GOT3 (cell line): ENCODE measurements at places on chromosomes 3 and 15.

- no peak for DNase-seq
These were observed 141.4 kb downstream of the VPS8 start for GRCh38 chr3:184953401-184953800.

DNA sequence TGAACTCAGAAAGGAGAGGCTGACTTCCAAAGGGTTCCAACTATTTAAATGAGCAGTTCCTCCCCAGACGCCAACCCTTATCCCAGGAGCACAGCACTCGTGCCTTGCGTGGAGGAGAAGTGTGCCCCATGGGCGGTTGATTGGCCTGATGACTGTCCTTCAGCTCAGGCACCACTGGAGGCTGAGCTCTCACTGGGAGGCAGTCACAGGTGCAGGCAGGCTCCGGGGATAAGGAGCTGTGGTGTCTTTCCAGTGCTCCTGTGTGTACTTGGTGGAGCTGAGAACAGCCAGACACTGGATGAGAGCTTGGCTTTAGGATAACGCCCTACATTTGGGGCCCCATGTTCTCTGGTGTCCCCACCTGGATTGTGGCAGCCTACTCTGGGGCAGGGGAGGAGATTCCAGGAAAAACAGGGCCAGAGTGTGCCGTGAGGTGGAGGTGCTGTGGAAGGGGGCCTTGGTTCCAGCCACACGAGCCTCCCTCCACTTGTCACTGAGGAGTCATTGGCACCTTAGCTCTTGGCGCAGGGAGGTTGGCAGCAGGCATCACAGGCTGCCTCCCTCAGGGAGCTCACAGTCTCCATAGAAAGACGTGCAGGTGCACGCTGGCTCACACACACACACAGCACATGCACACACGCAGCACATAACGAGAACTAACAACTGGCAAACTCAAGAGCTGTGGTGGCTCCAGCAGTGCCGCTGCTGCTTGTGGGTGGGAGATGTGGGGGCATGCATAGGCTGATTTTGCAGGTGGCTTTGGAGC lies 22.7 kb upstream of the EPHB3 start:
- no peak for DNase-seq

DNA sequence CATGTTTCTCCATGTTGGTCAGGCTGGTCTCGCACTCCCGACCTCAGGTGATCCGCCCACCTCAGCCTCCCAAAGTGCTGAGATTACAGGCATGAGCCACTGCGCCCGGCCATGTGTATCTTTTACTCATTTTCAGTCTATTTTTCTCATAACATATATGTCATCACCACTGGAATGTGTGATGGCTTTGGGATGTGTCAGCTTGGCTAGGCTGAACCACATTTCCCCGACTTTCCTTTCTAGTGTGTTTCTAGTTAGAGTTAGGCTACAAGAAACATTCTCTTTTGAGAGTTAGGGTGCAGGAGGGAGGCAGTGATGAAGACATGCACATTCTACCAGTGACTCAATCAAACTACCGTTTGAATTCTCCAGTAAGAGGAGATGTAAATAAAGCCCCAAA lies 444.9 kb upstream of the THBS1 start:
- no peak for DNase-seq

DNA sequence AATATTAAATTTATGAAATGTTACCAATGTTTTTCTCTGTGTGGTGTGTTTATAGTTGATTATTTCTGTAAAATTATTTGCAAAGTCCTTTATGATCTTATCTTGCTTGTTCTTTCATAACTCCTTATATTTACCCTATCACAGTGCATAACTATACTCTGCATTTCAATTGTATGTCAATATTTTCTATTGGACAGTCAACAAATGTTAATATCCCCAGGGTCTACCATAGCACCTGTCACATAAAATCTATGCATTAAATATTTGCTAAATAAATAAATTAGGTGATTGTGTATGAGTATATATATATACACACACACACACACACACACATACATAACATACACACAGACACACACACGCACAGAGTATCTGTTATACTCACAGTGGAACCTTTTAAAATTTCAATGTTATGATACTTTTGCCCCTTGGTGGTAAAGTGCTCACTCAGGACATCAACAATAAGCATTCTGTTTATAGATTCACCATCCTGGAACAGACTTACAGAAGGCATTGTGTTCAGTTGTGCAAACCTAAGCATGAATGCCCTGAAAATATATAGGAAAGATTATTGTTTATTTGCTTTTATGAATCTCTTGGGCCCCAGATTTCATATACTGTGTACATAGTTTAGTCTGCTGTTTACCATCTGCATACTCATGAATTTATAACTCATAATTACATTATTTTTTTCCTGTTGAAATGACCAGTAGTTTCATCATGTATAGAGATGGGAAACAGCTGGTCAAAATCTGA lies 443.7 kb downstream of the EPHA6 start:
- no peak for DNase-seq

- DNase-seq: no peak
These were observed 48.3 kb upstream of the TRIM42 start for GRCh38 chr3:140629357-140630137.

- DNase-seq: no peak
These were observed 182.2 kb downstream of the FNDC3B start for GRCh38 chr3:172221547-172221946.

GRCh38 chr15:32688151-32688639 lies 29.6 kb upstream of the GREM1 start:
- no peak for DNase-seq

DNA sequence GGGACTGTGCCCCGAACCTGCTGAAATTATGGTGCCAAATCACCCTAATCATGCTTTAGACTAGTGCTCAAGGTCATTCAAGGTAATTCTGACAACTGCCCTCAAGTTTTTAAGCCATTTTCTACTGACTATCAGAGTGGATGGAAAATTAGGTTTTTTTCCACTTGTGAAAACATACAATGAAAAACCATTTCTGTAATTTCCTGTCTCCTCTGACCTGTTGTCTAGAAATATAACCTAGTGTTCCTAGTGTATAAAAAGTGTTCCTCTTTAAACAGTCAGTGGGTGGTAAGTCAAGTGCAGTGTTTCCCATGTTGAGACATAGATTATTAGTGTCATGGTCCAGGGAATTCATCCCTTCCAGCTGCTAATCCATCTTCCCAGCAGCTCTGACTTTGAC lies 232.8 kb upstream of the UMPS start:
- no peak for DNase-seq

GRCh38 chr3:53137835-53138446 lies 7.7 kb upstream of the RFT1 start:
- DNase-seq: no peak

DNA sequence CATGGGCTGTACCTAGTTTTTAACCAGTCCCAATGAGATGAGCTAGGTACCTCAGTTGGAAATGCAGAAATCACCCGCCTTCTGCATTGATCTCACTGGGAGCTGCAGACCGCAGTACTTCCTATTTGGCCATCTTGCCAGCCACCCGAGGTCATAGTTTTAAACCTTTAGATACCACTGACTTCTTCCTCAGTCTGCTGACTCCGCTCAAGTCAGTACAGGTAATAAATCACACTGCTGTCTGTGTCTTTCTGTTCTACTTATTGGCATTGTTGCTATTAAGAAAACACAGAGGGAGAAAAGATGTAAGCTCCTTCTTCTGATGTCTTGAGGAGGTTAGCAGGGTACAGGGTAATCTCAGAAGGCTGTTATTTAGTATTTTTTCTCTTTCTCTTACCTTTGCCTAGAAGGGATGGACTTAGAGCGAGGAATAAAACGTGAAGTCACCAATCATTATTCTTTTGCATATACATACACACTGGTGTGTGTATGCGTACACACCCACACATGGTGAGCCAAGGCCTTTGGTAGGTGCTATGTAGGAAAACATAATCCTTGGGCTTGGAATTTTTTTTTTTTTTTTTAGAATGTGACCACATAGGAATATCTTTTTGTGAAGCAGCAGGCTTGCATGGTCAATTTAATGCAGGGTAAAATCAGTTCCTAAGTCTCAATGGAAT lies 197.2 kb downstream of the EDEM1 start:
- DNase-seq: no peak

- no peak for DNase-seq
These were observed 760.1 kb upstream of the NECTIN3 start for GRCh38 chr3:110311541-110311940.
